GM10248 (cell line): ENCODE measurements at places on chromosomes 4 and X.

DNA sequence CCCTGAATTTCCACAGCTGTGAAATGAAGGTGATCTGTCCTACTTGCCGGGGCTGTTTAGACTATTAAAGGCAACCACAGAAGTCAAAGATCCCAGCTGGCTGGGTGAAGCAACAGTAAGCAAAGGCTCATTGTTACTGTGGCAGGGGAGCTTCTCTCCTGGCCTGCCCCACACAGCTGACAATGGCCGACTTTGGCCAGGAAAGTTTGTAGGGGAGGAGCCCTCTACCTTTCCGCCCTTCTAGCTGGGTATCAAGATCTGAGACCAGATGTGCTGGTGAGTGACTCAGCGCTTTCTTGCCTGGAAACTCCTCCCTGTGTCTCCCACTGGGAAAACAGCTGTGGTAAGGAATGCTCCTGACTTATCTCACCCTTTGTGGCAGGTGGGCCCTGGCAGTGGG, 21.1 kb downstream of the RASSF6 start:
- DNase-seq = no peak

- DNase-seq = no peak
Measured at GRCh38 chrX:63708801-63709200, 76.2 kb downstream of the ARHGEF9 start.

DNA sequence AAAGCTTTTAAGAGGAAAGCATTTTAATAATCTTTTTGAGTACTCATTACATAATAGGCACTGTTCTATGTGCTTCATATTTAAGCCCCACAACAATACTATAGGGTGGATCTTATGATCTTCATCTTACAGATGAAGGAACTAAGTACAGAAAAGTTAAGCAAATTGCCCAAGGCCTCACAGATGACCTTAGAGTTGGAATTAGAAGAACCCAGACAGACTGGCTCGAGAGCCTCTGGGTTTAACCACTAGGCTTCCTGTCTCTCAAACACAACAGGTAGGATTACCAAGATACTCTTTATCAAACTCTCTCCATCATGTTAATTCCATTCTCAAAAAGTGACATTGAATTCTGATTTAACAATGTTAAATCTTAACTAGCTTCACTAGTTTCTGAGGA, 23.8 kb downstream of the TRPC5 start:
- DNase-seq = no peak

- no peak for DNase-seq
Measured at GRCh38 chrX:444305-444704, 57.6 kb upstream of the PPP2R3B start.

DNA sequence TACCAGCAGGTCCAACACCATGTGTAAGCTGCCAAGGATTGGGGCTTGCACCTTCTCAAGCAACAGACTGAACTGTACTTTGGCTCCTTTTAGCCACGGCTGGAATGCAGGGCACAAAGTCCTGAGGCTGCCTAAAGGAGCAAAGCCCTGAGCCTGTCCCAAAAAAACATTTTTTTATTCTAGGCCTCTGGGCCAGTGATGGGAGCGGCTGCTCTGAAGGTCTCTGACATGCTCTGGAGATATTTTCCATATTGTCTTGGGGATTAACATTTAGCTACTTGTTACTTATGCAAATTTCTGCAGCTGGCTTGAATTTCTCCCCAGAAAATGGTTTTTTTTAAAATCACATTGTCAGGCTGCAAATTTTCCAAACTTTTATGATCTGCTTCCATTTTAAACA, 885.3 kb downstream of the GLUD2 start:
- DNase-seq = no peak

DNA sequence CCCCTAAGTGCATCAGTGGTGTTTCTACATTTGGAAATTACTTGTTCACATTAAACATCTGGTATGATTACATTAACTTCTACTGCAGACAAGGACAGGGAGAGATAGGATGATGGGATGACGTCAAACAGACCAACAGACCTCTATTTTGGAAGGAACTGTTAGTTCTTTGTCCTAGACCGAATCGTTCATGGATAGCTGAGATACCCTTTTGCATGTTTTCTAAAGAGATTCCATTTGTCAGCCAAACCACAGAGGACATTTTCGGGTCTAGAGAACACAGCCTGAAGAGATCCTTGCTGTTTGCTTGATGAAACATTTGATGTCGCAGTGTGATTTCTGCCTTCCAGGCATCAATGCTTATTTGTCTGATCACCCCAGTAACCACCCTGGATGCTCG, 27.7 kb downstream of the CHST7 start:
- no peak for DNase-seq

DNA sequence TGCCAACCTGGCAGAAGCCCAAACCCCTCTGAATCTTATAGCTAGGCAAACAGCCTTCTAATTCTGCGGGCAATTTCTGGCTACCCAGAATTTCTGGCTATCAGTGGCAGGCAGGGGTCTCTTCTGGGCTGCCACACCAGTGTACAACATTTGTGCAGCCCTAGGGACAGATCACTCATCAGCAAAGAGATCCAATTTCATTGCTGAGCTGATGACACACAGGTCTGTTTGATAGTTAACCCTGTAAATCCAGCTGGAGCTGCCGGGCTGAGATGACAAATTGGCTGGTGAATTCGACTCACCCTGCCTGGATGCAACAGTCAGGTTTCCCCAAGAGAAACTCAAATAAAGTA, 2.4 kb downstream of the MID1 start:
- no peak for DNase-seq

- no peak for DNase-seq
Measured at GRCh38 chr4:183873409-183874185, 31.5 kb upstream of the STOX2 start.

DNA sequence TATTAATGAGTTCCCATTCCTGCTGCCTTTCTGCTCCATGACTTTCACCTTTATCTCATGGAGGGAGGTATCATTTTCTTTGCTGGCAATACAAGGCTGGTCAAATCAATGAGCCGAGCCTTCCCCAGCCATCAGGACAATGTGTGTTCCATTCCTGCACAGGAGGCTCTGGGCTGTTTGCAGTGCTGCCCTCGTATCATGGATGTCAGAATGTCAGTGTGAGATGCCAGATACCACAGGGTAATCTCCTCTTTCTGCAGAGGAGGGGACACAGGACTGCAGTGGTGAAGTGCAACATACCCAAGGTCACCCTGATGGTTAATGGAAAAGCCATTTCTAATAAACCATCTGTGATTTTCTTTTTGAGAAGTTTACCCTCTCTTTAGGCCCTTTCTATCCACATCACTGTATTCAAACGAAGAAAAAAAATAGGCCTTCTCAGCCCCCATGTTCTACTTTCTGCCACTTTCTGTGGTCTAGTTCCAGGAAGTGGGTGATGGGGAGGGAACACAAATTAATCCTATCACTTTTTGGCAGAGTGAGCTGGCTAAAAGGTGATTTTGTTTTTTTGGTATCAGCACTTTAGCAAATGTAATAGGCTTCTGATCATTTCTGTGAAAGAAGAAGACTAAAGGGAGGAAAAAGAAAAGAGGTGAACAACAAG, 490.2 kb upstream of the BOD1L1 start:
- no peak for DNase-seq

DNA sequence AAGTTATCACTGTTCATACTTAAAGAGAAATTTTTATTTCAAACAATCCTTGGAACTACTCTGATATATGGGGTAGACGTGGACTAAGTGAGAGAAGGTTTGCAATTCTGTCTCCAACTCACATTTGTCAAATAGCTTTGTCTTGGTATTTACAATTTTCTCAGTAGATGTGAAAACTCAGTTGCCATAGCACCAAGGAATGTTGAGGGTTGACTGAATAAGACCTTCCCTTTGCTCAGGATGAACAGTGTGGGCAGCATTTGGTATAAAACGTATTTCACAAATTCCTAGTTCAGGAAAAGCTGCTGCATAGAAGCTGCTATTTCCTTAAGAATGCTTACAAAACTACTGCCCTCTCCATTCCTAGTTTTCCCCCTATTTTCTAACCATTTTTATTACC, 399.5 kb downstream of the NKX6-1 start:
- no peak for DNase-seq

DNA sequence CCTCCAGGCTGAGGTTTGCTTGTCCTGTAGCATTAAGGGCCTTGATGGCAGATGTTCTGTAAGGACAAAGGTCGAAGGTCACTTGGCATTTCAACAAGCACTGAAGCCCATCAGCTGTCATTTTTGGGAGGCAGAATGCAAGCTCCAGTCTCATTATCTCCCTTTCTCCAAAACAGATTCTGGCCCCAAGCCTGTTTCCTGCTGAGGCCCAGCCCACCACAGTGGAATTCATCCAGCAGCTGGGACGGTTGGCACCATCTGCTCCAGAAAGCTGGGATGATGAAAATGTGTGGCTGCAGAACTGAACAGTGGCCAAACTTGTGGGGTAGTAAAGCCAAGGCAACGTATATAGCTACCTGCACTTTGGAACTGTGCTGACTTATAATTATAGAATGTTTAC, 17.7 kb upstream of the PPEF2 start:
- DNase-seq = no peak

DNA sequence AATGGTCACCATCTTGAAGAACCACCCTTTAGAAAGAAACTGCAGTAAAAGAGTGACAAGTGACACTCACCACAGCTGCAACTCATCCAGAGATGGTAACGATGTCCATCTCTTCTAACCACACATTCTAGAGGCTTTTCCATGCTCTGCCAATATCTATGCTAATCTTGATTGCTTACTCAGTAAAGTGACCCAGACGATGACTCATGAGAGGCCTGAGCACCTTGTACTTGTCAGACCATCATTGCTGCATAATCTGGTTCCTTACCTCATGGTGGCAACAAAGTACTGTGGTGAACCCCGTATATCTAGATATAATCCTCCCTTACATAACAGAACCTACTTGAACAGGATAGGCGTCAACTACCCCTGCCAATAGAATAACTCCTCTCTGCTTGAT, 75.6 kb downstream of the CCNG2 start:
- no peak for DNase-seq

DNA sequence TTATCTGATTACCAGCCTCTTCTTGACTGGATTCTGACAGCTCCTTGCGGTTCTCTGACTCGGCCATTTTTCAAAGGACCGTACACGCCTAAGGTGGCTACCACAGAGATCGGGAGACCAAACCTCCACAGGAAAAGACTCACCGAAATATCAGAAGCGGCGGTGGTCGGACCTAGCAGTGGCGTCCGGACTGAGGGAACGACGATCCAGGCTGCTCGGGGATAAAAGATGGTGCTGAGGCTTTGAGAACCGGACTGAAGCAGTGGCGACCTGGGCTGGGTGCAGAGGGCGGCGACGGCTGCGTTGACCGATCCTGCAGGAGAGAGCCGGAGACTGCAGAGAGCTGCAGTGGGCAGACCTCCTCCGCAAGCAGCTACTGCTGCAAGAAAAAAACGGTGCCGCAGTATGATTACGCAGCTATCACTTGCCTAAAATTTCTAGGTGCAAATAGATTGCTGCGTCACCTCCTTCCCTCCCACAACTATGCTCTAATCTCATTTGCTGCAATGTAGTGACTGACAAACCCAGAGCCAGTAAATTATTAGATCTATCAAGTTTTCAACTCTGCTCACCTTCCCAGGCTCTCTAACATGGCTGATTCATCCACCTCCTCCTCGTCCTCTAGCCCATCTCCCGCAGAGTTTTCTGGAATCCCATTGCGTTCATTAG, at the start of gene NAP1L2:
NAP1L2 (minus strand) TSS at position 426 of the 669 bp plus-strand sequence; CDS start at position 67, 359 bp downstream.
- DNase-seq = peak; percentile 23

GRCh38 chrX:69264158-69264581, 98.9 kb upstream of the PJA1 start:
- no peak for DNase-seq

- DNase-seq = no peak
Measured at GRCh38 chrX:68929332-68930150, 100.7 kb downstream of the EFNB1 start.

DNA sequence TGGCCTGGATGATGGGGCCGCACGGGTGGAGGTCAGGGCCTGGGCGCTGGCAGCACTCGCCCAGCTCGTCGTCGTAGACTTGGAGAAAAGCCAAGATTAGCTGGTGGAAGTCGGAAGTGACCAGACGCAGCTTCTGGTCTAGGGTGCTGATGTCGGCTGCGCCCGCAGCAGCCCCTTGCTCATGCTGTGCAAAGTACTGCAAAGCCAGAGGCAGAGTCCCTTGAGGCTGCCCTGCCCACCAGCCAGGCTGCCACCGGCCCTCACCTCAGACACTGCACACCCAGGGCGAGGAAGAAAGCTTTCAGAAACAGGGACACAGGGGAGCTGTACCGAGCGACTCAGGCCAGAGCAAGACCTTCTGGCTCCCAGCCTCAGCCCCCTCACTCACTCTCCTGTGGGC, 9.7 kb upstream of the TREX2 start:
- DNase-seq = no peak

DNA sequence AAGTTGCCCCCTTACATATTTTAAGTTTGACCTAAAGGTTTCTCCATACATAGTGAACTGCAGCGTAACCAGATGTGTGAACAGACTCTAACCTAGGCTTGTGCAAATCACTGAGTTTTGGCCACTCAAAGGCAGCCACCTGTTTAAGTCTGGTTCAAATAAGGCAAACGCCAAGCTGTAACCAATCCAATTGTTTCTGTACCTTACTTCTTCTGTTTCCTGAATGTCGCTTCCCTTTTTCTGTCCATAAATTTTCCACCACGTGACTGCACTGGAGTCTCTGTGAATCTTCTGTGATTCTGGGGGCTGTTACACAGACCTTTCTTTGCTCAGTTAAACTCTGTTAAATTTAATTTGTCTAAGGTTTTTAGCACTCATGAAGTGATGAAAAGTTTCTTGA, 618.8 kb downstream of the GLUD2 start:
- DNase-seq = no peak

- DNase-seq = no peak
Measured at GRCh38 chrX:154607370-154607769, 11.7 kb downstream of the CTAG1B start.

DNA sequence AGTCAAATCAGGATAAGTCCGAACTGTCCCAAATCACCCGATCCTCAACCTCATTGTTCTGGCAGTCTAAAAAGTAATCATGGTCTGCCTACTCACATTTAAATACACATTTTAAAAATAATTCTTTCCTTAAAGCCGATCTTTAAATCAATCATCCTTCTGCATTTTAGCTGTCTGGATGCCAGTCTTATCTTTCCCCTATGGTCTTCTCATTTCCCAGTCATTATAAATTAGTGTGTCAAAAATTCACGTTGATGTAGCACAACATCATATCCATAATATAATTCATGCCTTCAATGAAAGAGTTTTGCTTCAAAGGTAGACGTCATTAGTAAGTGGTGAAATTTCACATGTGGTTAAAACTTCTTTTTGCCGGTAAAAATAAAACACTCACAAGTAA, 108.1 kb upstream of the FRG1 start:
- DNase-seq = no peak

GRCh38 chrX:131298036-131298435, 8.9 kb upstream of the IGSF1 start:
- DNase-seq = no peak
